ENCODE measurements at places on chromosomes 5 and 9. TPM values are rescaled to one million over a fixed set of nuclear protein-coding genes. Genes with fewer than 3 reads are reported as not detected.

DNA sequence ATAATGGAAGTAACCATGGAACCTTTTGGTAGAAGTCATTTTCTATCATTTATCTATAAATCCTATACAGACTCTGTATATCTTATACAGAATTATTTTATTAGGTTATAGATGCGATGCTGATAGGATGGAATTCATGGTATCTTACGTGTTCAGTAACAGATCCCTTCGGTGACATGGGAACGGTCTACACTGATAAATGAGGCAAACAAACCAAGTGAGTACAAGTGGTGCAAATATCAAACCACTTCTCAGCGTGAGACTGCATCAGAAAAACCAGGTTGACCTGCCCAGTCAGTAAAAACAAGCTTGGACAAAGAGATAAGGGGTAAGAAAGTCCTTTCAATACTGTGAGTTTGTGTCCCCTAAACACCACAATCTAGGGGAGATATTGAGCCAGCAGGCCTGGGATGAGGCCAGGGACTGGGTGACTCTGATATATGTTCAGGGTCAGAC is 215.5 kb downstream of the GAPVD1 start:
- H3K27ac ChIP-seq: no peak overlapping the region
- DNase-seq: no peak
- H3K36me3 ChIP-seq: peaks cover 4% of the 10 kb centered on the region
- no peaks in the 10 kb centered on the region for H3K27me3 ChIP-seq
- no peak overlapping the region for H3K4me3 ChIP-seq
- no peaks in the 10 kb centered on the region for H3K4me1 ChIP-seq

DNA sequence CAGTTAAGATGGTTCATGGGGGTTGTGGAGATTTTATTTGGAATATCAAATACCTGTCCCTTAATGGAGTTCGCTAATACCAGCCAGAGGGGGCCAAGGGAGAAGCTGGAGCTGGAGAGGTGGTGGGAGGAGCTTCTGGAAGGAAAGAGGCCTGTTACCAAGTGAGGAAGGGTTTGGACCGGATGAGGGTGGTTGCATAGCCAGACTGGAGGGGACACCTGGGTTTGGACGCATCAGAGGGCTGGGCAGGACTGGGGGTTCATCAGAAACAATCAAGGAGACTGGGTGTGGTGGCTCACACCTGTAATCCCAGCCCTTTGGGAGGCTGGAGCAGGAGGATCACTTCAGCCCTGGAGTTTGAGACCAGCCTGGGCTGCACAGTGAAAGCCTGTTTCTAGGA is 111.8 kb upstream of the IER5L start:
- no peaks in the 10 kb centered on the region for H3K27me3 ChIP-seq
- no peaks in the 10 kb centered on the region for H3K4me1 ChIP-seq
- H3K36me3 ChIP-seq: no peaks in the 10 kb centered on the region
- H3K27ac ChIP-seq: no peak overlapping the region
- DNase-seq: no peak

SPATA31D4 gene
- total RNA-seq: not detected

GRCh38 chr5:178310130-178310865 is 77.7 kb upstream of the PHYKPL start:
- H3K4me1 ChIP-seq: peaks cover 5% of the 10 kb centered on the region
- no peaks in the 10 kb centered on the region for H3K36me3 ChIP-seq
- DNase-seq: no peak
- H3K4me3 ChIP-seq: no peak overlapping the region
- H3K27me3 ChIP-seq: peaks cover 5% of the 10 kb centered on the region

PCDHGC5 gene
- total RNA-seq: not detected

DNA sequence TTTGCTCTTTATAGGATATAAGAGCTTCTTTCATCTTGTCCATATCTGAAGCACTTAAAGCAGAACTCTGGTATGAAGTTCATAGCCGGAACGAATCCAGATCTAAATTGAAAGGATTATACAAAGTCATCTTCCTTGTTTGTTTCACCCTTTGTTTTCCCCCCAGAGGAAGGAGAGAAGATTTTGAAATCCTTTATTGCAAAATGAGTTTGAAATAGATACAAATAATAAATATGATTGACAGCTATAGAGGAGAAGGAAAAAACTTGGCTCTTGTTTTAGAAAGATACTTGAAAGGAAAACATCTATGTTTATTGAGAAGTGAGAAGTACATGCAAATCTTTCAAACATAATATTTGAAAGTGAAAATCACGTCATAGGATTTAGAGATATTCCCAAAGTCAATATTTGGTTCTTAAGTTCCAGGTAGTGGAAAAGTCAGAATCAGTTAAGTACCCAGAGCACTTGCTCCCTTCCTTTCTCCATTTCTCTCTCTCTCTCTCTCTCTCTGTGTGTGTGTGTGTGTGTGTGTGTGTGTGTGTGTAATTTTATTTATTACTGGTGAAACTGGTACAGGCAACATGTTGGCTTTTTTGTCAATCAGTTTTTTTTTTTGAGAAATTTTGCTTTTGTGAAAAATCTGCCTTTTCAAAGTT is 27.2 kb downstream of the PAM start:
- peaks cover 58% of the 10 kb centered on the region for H3K4me1 ChIP-seq
- no peak for DNase-seq
- peaks cover 4% of the 10 kb centered on the region for H3K36me3 ChIP-seq
- H3K27me3 ChIP-seq: no peaks in the 10 kb centered on the region
- H3K4me3 ChIP-seq: no peak overlapping the region

DNA sequence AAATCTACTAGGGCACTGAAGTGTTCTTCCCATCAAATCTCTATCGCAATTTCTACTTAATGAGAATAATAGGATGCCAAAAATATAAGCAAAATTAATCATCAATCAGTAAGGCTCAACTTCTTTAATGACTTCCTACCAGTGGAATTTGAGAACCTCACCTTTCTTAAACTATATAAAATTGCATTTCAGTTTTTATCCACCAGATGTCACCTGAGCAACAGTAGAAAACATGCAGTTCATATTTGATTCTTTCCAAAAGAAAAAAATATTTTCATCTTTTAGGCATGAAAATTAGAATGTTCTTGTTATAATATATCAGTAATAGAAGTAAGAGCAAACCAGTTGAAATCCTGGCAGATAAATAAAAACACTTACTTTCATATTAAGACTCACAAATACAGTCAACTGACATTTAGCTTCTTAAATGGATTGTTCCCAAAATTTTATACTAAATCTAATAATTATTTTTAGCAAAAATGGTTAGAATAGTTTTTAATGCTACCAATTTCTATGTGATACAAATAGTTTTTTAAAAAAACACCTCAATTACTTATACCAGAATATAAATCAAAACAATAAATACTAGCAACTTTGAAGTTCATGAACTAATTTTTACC is 13.4 kb upstream of the CCDC112 start:
- H3K4me3 ChIP-seq: no peak overlapping the region
- H3K27me3 ChIP-seq: peaks cover 33% of the 10 kb centered on the region
- no peaks in the 10 kb centered on the region for H3K4me1 ChIP-seq
- no peak for DNase-seq

- no peak overlapping the region for H3K27ac ChIP-seq
- H3K36me3 ChIP-seq: peaks cover 5% of the 10 kb centered on the region
- DNase-seq: no peak
Measured at GRCh38 chr5:168282120-168282519, 9.3 kb upstream of the WWC1 start.

TAF11L5 gene
- not detected for total RNA-seq
